ENCODE measurements at places on chromosomes 3 and 15.

DNA sequence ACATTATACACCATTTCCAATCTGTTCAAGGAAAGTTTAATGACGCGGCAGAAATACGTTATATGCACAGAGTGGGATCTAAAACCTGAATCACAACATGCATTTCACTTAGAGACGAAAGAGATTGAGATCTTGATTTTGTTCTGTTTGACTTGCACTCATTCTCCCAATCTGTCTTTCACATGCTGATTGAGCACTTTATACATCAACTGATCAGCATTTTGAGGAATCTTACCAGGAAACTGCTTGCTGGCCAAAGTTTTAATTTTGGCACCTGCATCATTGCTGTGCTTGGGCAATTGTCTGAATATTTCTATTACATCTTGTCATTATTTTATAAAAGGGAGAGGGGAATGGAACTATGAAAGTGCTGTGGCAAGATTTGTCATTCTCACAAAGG lies 47.7 kb upstream of the ATP10A start:
- DNase-seq: no peak

- no peak for DNase-seq
Measured at GRCh38 chr15:75460646-75461045, 9.2 kb upstream of the SIN3A start.

DNA sequence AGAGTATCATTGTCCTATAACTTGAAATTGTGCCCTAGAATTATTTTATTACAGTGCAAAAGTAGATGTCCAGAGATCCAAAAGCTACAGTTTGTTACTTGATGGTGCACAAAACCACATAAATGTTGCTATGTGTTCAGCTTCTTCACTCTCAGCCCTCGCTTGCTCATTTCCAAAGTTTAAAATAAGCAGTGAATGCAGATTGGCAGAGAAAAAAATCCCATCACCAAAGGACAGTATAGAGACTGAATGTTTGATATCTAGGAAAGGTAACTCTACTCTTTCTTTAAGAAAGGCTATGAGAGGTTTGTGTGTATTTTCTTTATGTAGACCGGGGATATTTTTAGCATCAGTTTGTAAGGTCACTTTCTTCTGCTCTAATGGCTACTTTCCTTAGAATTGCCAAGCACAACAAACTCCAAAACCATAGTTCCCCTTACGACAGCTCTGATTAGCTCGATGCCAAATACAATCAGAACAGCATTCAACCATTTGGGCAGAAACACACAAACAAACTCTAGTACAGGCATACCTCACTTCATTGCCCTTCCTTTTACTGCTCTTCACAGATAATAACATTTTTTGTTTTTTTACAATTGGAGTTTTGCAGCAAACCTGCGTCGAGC lies 164.1 kb upstream of the CCDC54 start:
- DNase-seq: no peak

DNA sequence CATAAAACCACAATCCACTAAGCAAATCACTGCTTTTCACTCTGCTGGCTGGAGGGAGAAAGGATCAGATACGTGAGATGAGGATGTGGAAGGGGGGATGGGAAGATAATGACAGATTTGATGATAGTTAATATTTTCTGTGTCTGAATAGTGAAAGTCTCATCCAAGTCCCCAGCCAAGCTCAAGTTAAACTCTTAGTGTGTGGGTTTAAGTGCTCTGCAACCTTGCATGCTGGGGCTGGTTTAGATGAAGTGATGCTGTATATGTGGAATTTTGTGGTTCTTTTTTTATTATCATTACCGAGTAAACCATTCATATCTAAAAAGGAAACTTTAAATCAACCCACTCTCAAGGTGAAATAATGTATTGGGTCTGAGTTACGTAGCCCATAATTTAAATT lies 111.0 kb downstream of the TPRG1 start:
- no peak for DNase-seq

DNA sequence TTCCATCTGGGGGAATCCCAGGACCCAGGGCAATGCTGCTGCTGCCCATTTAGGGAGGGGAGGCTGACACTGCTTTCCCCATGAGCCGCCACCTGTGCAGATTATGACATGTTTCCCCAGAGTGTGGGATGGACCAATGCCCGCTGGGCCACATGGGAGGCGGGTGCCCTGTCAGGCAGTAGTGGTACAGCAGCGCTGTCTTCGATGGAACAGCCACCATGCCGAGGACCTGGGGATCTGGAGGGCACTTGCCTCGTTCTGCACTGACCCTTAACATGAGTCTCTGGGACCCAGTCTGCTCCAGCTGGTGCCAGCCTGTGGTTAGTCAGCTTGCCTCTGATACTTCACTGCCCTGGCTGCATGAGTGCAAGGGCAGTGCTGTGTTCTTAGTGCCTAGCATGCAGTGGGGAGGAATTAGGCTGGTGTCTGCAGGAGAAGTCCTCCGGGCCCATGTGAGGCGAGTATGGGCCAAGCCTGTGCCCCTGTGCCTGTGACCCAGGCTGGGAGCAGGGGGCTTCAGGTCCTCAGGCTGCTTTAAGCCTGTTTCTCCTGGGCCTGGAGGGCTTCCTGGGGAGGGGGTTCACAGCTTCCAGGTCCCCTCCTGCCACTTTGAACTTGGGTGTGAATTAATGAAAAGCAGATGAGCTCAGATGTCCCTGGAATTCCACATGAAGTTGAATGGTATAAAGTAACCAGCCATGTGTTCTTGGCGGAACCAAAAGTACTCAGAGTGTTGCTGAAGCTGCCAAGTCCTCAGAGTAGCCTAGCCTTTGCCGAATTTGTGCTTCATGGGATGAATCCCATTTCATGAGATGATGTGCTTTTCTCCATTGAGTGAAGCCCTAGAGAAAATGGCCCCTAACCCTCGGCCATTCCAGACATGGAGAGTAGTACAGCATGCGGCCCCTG lies 22.9 kb downstream of the KLF13 start:
- no peak for DNase-seq

- no peak for DNase-seq
Measured at GRCh38 chr3:30438126-30438525, 168.3 kb upstream of the TGFBR2 start.

DNA sequence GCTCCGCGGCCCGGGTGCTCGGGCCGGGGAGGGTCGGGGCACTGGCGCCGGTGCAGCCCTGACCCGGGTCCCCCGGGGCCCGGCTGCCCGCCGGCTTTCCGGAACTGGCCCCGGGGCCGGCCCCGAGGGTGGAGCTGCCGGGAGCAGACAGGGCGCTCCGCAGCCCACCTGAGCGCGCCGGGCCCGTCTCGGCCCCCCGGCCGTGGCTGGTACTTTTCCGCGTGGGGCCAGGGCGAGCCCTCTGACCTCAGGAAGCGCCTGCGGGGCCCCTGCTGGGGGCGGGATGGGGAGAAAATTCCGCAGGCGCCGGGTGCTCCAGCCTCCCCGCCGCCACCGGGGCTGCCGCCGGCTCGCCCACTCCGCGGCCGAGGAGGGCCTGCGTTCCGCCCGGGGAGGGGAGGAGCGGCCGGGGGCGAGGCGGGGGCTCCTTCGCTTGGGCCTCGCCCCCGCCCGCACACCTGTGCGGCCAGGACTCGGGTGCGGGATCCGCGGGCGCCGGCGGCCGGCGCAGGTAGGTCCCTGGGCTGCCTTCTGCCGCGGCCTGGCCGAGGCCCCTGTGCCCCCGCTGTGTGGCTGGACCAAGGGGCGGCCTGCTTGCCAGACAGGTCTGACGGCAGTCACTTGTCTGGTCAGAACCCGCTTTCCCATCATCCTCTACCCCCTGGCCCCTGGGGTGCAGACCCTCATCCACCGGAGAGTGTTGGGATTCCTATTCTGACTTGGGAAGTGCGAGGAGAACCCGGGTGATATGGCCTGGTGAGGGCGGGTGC lies 3.5 kb downstream of the FURIN start:
- DNase-seq: no peak

DNA sequence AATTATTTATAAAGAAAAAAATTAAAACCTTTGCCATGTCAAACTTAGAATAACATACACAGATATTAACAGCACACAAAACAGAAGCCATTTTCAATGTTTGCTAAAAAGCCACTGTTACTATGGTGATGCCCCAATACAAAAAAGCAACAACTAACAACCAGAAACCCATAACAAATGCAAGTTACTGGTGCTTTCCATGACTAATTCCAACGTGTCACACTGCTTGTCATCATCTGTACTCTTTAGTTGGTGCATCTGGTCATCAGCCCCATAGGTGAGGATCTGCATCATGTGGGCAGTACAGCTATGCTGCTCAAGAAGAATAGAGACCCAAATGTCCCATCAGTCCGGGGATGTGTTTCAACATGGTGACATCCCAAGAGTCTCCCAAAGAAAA lies 52.8 kb downstream of the ATP8B4 start:
- no peak for DNase-seq

GRCh38 chr3:182794455-182795388 lies 1.4 kb downstream of the ATP11B start:
- DNase-seq: no peak

- DNase-seq: no peak
Measured at GRCh38 chr3:110575702-110576101, 495.9 kb upstream of the NECTIN3 start.

DNA sequence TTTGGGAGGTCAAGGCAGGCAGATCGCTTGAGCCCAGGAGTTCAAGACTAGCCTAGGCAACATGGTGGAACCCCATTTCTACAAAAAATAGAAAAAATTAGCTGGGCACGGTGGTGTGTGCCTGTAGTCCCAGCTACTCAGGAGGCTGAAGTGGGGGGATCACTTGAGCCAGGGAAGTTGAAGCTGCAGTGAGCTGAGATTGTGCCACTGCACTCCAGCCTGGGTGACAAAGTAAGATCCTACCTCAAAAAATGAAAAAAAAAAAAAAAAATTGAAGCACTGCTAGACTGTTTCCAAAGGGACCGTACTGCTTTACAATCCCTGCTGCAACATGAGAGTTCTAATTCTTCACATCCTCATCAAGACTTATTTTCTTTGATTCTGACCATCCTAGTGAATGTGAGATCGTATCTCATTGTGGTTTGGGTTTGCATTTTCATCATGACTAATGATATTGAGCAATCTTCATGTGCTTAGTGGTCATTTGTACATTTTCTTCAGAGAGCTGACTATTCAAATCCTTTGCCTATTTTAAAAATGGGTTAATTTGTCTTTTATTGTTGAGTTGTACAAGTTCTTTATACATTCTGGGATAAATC lies 10.8 kb downstream of the CMTM8 start:
- no peak for DNase-seq

DNA sequence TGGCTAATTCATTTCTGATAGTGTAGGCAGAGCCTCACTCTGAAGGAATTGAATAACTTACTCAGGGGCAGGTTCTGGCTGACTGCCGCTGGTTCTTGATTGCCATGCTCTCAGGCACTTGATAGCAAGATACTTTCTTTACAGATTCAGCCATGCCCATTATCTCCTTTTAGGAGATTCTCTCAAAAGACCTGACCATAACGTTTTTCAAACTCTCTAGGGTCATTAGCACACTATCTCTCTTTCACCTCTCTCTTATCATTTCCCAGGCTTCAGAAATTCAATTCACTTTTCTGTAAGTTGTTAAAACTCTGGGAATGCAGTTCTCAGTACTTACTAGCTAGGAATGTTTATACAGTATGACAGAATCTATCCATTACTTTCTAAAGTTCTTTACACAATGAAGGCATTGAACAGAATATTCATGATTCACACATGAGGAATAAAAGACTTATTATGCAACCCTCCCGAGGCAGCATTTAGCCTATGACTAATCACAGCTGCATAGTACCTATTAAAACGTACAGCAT lies 850.3 kb upstream of the CADM2 start:
- no peak for DNase-seq

GRCh38 chr3:126155819-126156218 lies 24.6 kb downstream of the ALDH1L1 start:
- no peak for DNase-seq

DNA sequence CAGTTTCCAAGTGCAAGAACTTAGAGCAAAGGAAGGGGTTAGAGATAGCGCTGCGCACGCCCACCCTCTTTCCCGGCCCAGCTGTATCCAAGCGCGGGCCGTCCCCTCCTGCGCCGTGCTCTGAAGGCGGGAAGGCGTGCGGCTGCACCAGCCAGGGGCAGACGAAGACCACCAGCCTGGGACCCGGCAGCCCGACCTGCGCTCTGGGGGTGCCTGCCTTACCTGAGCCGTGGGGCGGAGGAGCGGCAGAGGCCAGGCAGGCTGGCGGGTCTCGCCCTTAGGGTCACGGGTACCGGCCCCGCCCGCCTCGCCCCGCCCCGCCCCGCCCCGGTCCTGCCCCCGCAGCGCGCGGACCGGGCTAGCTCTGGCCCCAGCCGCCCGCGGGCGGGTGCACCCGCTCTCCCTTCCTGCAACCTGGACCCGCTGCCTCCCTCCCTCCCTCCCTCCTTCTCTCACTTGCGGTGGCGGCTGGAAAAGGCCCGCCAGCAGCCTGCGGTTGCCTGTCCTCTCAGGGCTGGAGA lies at the start of gene WDR72:
Gene WDR72 (minus strand): TSS at position 253 of the 521 bp plus-strand sequence. CDS start 26,514 bp downstream, outside the sequence.
- no peak for DNase-seq
